T-helper 9 cell (primary cell): ENCODE measurements at places on chromosomes 7 and 10.

GRCh38 chr7:20784388-20785156 lies 2.1 kb downstream of the SP8 start:
- no peak for DNase-seq

DNA sequence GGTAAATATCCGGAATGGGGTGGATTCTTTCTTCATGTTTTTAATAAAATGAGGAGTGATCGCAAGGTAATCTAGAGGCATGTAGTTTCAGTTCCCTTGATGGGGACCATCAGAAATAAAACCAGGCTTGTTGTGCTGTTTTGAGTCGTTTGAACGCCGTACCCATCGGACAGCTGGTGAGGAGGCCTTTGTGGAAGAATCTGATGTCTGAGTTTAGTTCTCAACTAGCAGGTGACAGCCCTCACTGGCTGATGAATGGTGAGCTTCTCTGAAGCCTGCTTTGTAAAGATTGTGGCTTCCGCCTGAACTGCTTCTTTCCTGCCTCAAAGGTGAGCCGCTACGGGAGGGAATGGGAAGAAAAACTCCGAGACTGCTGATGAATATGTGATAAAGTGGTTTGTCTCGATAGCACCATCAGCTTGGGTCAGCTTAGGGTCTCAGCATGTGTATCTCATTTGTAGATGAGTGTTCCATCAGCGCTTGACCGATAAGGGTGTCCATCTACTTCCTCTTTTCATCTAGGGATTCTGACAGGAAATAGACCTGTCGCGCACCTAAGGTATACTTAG lies 977 bp downstream of the TMEM248 start:
- peak; percentile 18 for DNase-seq

GRCh38 chr7:29998489-29998888 lies 8.9 kb upstream of the SCRN1 start:
- DNase-seq = no peak

DNA sequence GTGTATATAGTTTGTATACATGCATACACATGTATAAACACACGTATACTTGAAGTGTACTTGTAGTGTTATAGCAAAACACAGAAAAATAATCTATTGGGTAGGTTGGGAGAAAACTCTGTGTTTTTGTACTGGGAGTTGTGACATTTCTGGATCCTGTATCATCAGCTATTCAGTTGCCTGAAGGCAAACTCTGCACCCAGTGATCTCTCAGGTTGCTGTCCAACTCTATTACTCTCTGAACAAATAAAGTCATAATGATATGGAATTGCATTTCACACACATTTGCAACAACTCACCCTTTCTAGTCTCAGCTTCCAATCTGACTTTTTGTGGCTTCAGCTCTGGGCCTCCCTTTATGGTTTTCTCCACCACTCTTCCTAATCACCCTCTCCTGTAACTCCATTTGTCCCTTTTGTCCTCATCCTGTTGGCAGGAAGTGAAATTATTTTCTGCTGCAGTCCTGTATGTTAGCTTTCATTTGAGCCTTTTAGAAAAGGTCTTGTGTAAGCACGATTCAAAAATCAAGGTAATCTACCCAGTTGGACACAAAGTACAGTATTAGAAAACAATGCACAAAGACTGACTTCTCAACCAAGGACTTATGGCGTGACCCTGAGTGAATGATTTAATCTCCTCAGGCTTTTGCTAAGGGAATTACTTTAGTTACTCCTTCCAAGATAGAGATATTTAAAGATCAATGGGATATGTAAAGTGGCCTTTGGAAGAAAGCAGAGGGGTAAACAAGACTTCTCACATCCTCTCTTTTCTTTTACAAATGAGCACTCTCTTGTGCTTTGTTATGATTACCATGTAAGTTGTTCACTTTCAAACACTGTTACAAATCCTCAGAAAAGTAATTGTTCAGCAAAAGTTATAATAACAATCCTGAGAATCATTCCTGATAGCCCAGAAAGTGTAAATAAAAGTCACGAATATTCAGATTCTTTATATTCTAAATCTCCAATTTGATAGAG lies 249.1 kb downstream of the KCND2 start:
- no peak for DNase-seq

GRCh38 chr7:5170251-5170650 lies 19.8 kb upstream of the WIPI2 start:
- DNase-seq = no peak

DNA sequence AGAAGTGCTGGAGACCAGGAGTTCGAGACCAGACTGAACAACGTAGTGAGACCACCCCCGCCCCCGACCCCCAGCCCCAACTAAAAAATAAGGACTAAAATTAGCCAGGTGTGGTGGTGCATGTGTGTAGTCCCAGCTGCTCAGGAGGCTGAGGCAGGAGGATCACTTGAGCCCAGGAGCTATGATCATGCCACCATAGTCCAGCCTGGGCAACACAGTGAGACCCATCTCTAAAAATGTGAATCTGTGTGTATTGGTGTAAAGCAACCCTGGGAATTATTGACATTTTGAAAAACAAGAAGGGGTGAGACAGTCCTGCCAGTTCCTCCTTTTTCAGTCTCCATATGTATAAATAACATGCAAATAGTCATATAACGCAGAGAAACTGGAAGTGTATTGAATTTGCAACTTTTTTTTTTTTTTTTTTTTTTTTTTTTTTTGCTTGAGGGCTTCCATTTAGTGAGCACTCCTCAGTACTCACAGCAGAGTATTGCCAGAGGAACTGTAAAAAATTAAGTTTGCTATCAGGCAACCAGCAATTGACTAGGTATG lies 3.4 kb upstream of the ITGB1 start:
- no peak for DNase-seq

DNA sequence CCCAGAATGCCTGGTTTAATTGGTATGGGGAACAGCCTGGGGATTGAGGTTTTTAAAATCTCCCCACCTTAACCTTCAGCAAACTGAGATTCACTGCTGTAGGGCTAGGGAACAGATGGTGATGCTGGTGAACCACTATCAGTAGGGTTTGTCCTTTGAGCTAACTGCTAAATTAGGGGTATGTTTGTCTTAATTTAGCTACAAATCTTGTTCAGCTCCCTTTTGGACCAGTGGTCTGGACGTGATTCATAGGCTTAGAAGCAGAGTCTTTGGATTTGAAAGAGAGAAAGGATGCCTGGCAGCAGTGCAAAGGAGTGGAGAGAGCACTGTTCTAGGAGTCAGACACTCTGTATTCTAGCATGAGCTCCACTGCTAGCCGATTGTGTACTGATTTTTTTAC lies 2.8 kb downstream of the HDAC9 start:
- no peak for DNase-seq

DNA sequence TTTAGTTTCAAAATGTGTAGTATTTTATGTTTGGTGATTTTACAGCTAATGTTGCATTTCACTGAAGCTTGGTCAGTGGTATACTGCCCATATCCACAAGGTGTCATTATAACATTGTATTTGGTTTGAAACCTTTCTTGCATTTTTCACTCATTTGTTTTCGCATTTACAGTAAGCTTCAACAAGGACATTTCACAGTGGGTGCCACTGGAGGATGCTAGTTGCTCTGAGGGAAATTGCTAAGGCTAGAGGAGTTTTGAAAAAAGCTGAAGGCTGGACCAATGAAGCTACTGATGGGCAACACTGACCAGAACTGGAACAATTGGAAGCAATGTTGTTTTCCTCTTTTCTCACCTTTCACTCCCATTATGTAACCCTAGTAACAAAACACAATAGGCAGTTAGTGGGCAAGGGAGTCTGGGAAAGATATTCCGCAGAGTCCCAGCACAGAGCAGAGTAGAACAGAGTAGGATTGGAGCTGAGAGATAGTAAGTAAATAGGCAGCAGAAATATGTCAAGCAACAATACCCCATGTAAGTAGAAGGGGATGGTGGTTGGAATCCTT lies 23.6 kb upstream of the SRI start:
- no peak for DNase-seq

DNA sequence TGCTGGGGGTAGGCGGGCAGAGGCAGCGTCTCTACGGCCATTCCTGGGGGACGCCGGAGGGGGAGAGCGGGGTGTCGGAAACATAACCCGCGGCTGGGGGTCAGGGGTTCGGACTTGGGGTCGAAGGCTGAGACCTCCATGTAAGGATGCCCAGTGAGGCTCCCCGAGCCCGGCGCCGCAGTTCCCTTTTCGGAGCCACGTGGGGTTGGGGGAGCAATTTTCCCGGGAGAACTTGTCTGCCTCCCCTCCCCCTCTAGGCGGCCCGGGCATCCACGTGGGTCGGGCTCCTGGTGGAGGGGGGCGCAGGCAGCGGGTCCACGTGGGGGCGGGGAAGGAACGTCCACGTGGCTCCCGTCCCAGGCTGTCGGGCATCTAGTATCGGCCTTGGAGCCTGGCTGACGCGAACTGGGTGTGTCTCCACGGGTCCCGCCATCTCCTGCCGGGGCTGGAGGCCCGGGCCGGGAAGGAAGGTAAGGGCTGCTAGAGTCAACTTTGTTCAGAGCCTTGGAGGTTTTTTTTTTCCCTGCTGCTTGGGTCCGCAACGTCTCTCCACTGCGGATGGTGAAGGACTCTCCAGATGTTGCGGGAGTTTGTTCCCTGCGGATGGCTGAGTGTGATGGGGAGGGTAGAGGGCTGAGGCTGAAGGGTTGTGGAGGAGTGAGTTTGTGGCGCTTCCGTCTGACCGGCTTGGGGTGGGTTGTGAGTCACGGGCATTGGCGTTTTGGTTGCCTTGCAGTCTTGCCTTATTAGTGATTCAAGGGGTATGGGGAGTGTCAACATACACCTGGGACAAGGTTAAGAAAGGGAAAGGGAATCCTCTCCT lies 744 bp downstream of the PPRC1 start:
- DNase-seq = no peak

DNA sequence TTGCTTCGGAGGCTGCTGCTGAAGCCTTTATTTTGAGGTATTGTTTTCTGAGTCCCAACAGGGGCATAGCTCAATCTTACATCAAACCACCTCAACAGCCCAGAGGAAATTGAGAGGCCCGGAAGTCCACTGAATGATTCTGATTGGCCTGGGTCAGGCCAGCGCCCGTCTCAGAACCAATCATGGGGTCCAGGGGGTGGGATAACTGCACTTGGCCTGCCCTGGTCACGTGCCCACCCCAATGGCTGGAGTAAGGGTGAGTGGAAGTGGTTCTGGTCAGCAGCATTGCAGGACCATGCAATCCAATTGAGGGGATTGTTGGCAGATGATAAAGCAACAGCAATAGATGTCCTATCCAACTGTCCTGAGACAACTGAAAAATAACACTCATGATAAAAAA lies 190.6 kb downstream of the HERPUD2 start:
- DNase-seq = no peak

DNA sequence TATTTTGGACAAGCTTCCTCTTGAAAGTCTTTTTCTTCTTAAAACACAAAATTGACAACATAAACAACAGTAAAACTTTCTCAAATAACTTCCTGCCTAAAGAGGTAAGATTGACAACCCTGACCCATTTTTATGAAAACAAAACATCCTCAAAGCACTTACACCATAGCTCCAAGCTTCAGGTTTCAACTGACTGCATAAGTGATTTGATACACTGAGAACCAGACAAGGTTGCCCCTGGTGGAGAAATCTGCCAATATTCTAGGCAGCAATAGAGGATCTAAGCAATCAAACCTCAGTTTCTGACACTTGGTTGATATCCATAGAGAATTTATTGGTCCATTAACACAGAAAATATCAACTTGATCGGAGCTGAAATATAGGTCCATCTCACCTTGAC lies 147.8 kb downstream of the ELAPOR2 start:
- DNase-seq = no peak

GRCh38 chr10:77977016-77977415 lies 50.5 kb upstream of the DLG5 start:
- no peak for DNase-seq

GRCh38 chr10:89163265-89163995 lies 43.7 kb downstream of the CH25H start:
- DNase-seq = peak; percentile 1

GRCh38 chr7:15751191-15751701 lies 64.8 kb upstream of the MEOX2 start:
- no peak for DNase-seq

DNA sequence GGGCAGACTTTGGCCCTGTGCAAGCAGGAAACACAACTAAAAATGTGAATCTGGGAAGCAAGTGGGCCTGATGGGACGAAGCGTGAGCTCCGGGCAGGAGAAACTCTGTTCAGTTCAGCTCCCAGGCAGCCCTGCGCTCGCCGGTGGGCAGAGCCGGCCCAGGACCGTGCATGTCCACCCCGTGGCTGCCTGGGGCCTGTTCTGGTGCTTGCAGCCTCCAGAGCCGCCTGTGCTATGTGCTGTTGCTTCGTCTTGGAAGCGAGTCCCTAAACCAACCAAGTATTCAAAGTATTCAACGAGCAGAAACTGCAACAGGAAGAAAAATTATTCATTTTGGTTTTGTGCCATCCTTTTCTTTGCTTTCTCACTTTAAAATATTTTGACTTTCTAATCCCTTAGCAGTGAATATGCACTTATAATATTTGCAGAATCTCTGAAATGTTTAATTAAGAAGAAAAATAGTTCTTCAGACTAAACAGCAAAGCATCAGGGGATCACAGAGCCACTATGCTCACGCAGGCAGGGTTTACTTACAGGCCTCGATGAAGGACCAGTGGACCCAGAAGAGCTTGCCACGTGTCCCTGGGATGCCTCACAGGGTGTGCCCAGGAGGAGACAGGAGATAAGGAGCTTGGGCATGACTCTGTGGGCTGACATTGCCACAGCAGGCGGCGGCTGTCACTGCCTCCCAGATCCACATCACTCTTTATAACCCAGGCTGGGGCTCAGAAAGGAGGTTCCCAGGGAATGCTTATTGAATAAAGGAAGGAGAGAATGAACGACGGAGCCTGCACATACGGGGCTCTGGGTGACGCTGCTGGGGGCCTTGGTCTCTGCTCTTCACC lies 45.6 kb downstream of the VIPR2 start:
- no peak for DNase-seq
